ENCODE measurements at places on chromosomes 5 and 9. TPM values are rescaled to one million over a fixed set of nuclear protein-coding genes. Genes with fewer than 3 reads are reported as not detected.

- DNase-seq: no peak
Observed at GRCh38 chr9:40927260-40927631, 201.2 kb downstream of the FOXD4L6 start.

DNA sequence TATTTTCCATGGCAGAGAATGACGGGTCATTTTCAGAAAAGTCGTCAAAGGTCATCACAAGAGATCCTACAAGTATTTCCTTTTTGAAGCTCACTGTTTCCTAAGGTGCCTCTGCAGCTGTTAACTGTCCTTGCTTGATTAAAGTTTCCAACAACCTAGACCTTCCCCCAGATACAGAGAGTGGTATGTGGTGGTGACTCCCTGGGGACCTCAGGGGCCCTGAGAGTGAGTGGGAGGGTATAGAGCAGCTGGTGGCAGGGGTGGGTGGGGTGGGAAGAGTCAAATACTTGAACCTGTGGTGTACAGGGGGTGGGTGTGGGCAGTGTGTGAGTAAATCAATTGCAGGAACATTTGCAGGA, 1.6 kb upstream of the CD72 start:
- DNase-seq: no peak

DNA sequence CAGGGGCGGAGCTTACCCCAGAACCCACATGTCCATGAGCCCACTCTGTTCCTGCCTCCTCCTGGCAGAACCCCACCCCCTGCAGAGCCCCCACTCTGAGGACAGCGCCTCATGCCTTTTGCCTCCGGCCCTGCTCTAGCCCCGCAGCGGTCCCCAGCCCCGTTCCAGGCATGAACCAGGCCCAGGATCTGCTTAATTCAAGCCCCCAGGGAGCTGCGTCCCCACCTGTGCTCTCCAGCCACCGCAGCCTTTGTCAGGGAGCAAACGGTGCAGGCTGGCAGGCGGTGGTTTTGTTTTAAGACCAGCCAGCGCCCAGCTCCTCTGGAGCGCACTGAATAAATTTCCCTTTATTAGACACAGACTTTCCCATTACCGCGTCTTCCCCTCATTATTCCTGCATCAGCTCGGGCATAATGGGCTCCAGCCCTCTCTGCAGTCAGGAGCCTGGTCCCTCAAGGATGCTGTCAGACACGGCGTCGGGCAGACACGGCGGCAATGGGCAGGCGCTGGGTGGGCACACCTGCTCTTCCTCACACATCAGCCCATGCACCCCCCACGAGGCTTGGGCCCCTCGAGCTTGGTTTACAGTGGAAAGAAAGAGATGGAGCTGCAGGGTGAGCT, 137.6 kb downstream of the OLFM1 start:
- no peak for DNase-seq

DNA sequence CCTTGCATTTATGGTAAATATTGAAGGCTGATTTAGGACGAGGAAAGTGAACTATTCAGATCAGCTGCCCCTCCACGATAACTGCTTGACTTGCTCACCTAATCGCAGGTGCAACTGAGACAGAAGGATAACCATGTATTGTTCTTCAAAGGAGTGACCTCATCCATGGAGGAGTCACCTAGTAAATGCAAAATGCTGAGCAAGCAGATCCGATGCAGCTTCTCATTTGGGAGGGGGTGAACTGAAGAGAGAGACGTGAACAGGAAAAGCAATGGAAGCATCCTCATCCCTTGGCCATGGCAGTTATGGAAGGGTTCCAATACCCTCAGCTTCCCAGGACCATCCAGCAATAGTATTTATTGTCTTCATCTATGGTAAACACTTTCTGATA, 47.5 kb downstream of the RASGRF2 start:
- DNase-seq: no peak

DNA sequence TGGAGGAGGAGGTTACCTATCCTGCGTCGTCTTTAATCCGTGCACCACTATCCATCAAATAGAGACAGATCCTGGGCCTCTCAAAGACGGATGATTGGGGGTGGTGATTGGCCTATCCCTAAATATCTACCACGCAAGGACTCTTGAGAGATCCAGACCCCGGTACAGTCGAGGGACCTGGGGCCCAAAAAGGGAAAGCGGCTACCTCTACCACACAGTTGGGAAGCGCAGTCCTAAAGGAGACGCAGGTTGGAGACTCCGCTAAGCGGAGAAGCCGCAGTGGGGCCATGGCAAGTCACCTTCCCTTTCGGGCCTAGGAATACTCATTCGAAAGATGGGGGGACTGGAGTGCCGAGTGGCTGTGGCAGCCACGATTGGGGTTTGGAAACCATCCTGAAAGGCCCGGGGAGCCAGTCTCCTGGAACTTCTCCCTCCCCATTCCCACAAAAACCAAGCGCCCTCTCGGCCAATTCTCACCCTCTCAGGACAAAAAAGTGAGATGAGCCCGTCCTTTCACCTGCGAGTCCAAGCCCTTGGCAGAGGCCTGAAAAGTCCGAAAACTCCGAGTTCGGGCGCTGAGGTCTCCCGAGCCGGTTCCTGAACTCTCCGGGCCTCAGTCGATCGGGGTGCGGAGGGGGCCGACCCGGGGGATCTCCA, 499 bp upstream of the FOXE1 start:
- no peak for DNase-seq

DNA sequence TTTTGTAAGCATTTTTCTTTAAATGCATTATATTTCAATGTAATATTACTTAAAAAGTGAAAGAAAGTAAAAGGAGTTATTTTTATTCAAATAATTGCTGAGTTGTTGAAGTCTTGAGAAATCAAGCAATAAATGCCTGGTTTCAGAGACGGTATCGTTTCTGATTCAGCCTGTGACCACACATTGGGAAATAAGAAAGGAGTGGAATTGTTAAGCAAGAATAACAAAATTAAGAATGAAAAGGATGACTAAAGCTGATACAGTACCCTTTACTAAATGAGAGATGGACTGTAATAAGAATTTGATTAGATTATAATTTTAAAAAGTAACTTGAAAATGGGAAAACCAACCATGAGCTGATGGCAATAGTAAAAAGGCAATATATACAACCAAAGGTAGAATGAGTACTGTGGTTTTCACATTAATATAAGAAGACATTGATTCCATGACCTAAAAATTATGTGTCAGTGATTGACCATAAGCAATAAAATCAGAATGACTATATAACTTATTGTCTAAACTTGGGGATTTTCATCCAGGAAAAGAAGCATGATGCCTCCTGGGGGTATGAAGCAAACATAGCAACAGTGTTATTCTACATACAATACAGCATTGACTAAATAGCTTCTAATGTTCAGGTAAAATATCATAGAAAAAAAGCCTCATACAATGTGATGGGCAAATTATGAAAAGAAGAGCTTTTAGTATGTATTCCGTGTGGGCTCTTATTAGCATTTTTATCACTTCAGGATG, 101.9 kb upstream of the PRDM9 start:
- no peak for DNase-seq

DNA sequence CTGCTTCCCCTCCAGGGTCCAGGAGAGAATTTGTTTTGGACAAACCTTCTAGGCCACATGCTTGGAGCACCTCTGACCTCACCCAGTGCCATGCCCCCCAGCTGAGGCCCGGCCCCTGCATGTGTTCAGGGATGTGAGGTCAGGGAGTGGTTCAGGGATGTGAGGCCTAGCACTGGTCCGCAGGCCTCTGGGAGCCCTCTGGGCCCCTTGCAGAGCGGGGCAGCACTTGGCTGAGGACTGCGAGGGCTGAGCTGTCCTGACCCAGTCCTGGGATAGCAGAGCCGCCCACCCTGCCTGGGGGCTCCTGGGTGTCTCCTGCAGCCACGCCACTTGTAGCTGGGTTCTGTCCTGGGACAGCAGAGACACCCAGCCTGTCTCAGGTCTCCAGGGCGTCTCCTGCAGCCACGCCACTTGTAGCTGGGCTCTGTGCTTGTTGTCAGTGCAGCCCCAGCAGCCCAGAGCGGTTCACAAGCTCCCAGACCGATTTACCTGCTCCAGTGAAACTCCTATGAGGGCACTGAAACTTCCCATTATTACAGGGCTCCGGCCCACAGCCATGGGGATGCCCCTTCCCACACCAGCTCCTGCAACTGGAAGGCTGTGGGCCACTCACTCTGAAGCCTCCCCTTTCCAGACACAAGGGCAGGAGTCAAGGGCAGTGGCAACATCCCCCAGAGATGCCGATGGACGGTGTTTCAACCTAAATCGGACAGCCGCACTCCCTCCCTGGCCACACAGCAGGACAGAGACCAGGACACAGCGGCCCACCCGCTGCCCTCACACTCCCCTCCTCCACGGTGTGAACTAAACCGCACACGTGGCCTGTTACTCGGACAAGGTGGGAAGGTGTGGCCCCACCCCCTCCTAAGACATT, 5.4 kb upstream of the CEP72 start:
- no peak for DNase-seq

DNA sequence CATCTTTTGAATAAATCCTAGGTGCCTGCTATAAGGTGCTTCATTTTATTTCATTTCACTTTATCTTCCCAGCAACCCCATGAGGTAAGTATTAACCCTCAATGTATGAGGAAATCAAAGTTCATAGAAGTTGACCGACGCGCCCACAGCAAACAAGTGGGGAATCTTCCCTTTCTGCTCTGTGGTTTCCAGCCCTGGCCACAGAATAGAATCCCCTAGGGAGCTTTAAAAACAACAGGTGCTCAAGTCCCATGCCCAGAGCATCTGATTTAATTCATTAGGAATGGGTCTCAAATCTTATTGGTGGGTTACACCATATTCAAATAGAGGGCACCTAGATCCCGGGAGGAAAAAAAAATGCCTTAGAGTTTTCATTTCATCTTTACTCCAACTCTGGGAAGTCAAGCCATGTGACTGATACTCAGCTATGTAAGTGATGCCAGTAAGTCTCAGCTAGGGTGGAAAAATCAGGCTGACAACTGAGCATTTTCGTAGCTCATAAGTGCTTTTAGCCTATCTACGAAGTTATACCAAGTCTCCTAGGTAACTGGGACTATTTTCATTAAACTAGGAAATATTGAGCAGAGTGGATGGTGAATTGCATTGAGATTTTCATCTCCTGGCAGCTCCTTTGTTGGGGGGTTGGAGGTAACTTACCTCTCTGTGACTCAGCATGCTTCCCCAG, 353.4 kb upstream of the SLC30A5 start:
- DNase-seq: no peak

DNA sequence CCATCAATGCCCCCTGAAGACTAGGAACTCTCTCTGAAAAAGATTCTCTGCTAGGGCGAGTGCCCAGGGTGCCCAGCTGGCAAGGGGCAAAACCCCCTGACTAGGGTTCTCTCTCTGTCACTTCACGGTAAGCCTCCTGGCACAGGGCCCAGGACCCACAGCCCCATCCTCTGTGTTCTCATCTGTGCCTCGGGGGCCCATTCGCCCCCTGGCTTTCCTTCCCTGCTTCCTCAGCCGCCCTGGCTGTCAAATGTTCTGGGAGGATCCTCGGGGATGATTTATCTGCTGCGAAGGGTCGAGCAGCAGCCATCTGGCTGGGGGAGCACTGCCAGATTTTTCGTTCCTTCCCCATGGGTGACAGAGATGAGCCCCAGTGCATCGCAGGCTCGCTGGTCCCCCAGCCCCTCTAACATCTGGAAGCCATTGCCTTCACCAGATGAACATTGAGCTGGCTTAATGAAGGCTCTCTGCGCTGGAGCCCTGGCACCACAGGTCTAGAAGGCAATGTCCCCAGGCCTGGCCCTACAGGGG, 24.2 kb downstream of the HMCN2 start:
- no peak for DNase-seq

- peak; percentile 38 for DNase-seq
Observed at GRCh38 chr9:73050887-73051550, 98.2 kb upstream of the ALDH1A1 start.

DNA sequence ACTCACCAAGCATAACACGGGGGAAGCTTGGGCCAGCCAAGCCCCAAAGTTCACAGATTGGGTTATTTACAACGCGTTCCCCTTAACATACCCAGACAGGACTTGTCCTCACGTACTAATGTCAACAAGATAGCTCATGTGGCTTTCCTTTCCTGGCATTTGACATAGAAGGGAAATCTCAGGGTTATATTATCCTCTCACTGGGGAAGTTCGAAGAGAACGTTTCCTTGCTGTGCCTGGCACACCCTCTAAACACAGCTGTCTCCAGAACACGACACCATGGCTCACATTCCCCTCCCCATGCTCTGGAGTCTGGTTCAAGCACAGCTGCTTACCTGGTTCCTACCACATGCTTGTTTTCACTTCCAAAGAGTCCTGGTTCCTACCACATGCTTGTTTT, 46.8 kb upstream of the OTULINL start:
- no peak for DNase-seq

DNA sequence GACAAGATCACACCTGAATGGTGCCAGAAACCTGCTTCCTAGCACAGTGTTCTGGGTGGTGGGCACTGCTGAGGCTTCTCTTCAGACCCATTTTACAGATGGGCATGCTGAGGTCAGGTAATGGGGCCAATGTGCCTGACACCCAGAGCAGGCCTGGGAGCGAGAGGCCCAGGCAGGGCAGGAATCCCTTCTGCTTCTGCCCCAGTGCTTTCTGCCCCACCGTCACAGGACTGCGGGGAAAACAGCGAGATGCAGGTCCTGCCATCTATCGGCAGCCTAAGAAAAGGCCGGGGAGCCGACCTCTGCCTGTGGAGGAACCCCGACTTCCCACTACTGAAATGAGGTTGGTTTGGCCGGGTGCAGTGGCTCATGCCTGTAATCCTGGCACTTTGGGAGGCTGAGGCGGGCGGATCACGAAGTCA, 22.8 kb upstream of the RNU6ATAC start:
- DNase-seq: peak; percentile 38

- no peak for DNase-seq
Observed at GRCh38 chr9:76887951-76888350, 18.0 kb downstream of the PRUNE2 start.

PCDHA1 gene
- total RNA-seq: not detected

ECM2 gene
- 5.6 TPM for total RNA-seq

ARL14EPL gene
- total RNA-seq: not detected

HNRNPK gene
- total RNA-seq: 248 TPM

TICAM2 gene
- 2.7 TPM for total RNA-seq

FRMD3 gene
- total RNA-seq: 93.2 TPM

MYORG gene
- 8.1 TPM for total RNA-seq

GABBR2 gene
- 0.30 TPM for total RNA-seq
